ENCODE measurements at places on chromosomes 6 and 20. TPM values are rescaled to one million over a fixed set of nuclear protein-coding genes. Genes with fewer than 3 reads are reported as not detected.

- DNase-seq = no peak
- peaks cover 4% of the 10 kb centered on the region for H3K27me3 ChIP-seq
- no peaks in the 10 kb centered on the region for H3K36me3 ChIP-seq
- H3K27ac ChIP-seq = no peak overlapping the region
- H3K4me1 ChIP-seq = peaks cover 6% of the 10 kb centered on the region
- peak overlapping the region; percentile 66 for H3K4me3 ChIP-seq
Observed at GRCh38 chr20:62219101-62219991, 732 bp downstream of the HRH3 start.

- no peak for DNase-seq
- peaks cover 11% of the 10 kb centered on the region for H3K4me1 ChIP-seq
- H3K4me3 ChIP-seq = no peak overlapping the region
Observed at GRCh38 chr6:46353528-46353927, 137.7 kb downstream of the RCAN2 start.

DNA sequence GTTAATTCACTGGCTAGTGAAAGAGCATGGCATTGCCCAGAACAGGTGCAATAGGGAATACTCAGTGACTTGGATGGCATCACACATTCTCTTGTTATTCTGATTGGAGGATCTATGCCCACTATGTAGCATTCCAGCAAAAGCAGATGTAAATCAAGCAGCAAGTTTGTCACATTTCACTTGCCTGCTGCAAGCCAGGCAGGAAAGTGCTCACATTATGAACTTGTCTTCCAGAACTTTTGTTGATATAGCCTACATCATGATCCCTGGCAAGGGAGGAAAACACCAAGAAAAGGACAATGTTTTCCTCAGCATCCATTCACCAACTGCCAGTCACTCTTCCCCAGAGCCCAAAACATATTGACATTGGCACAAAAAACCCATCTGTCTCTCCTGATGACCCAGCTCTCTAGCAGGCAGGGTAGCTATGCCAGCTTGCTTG lies 77.8 kb downstream of the ARHGAP18 start:
- DNase-seq = no peak
- H3K36me3 ChIP-seq = peaks cover 4% of the 10 kb centered on the region
- H3K27me3 ChIP-seq = no peaks in the 10 kb centered on the region
- H3K4me1 ChIP-seq = no peaks in the 10 kb centered on the region
- H3K27ac ChIP-seq = no peak overlapping the region

DNA sequence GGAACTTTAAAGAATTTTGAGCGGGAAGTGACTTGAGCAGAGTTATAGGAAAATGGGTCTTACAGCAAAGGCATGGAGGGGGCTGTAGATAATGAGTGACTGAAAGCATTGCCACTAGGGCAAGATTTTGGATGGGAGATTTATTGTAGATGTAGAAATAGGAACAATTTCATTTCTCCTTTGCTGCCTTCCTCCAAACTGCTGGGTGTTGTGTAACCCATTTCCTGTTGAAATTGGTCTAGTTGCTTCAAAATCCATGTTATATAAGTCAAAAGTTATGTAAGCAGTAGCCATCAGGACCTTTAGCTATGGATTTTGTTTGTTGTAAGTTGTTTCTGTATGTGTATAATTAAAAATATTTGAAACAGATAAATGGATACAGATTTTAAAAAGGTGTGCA lies 11.1 kb downstream of the YWHAB start:
- H3K36me3 ChIP-seq = peaks cover 8% of the 10 kb centered on the region
- no peaks in the 10 kb centered on the region for H3K27me3 ChIP-seq
- no peak for DNase-seq
- no peak overlapping the region for H3K4me3 ChIP-seq
- peak overlapping the region; percentile 37 for H3K27ac ChIP-seq
- H3K4me1 ChIP-seq = peaks cover 55% of the 10 kb centered on the region

DNA sequence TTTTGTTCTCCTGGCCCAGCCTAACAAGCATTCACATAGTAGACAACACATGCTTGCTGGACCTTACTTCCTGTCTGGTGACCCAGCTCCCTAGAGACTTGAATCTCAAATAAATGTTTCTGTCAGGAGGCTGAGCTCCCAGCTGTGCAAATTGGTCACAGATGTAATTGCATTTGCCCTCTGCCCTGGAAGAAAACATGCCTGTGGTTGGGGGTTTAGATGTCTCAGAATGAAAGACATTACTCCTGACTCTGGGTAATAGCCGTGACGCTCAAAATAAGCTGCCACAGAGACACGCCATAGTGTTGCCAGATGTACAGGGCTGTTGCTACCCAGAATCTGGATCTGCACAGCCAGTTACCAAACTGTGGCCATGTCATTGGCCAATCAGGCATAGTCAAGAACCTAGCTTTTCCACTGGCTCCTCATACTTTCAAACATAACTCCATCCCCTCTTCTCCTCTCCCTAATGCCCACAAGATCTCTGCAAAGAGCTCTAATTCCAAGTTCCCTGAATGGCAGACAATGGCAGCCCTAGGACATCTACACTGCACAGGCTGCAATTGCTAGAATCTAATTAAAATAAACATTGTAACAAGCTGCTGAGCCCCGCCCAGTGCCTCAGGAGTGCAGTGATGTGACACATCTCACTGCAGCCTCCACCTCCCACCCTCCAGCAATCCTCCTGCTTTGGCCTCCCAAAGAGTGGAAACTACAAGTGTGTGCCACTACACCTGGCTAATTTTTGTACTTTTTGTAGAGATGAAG lies 32.8 kb upstream of the GMPR start:
- no peak overlapping the region for H3K4me3 ChIP-seq
- peaks cover 19% of the 10 kb centered on the region for H3K27me3 ChIP-seq
- DNase-seq = peak; percentile 82
- H3K27ac ChIP-seq = peak overlapping the region; percentile 97

- no peak overlapping the region for H3K4me3 ChIP-seq
- no peak overlapping the region for H3K27ac ChIP-seq
- H3K36me3 ChIP-seq = peaks cover 2% of the 10 kb centered on the region
- H3K4me1 ChIP-seq = peaks cover 38% of the 10 kb centered on the region
- no peak for DNase-seq
Observed at GRCh38 chr20:533526-533925, 10.1 kb downstream of the CSNK2A1 start.

DNA sequence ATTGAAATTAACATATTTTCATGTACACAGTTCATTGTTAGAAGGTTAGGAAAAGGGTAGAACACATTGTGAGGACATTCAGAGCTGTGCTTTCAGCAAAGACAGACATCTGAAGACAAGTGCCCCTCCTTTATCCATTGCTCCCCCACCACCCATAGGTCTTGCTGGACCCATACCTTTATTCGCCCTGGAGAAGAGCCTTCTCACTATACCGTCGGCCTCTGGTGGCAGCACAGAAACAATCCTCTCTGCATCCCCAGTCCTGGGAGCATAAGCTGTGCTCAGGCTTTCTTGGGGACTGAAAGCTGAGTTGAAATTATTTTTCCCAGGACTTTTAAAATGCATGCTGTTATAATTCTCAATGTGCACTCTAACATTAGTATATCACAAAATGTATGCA lies 372.3 kb downstream of the EPHA7 start:
- H3K27ac ChIP-seq = no peak overlapping the region
- no peaks in the 10 kb centered on the region for H3K27me3 ChIP-seq
- H3K4me3 ChIP-seq = no peak overlapping the region
- no peak for DNase-seq
- no peaks in the 10 kb centered on the region for H3K4me1 ChIP-seq
- no peaks in the 10 kb centered on the region for H3K36me3 ChIP-seq

DNA sequence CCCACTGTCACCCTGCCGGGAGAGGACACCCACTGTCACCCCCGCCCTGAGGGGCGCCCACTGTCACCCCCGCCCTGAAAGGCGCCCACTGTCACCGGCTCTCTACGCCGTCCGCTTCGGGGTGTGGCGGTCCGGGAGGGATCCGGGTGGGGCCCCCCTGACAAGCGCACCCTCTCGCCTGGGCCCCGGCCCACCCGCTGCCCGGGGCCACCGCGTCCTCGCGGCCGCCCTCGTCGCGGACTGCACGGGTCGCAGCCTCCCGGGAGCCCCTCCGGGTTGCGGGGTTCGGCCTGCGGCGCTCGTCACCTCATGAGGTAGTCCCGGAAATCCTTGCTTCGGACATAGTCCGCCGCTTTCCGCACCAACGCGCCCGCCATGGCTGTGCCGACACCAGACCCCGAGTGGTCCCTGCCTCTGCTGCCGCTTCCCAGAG lies 224 bp downstream of the MPC1 start:
- H3K27ac ChIP-seq = no peak overlapping the region
- H3K4me1 ChIP-seq = peaks cover 19% of the 10 kb centered on the region
- H3K27me3 ChIP-seq = no peaks in the 10 kb centered on the region
- DNase-seq = no peak

DNA sequence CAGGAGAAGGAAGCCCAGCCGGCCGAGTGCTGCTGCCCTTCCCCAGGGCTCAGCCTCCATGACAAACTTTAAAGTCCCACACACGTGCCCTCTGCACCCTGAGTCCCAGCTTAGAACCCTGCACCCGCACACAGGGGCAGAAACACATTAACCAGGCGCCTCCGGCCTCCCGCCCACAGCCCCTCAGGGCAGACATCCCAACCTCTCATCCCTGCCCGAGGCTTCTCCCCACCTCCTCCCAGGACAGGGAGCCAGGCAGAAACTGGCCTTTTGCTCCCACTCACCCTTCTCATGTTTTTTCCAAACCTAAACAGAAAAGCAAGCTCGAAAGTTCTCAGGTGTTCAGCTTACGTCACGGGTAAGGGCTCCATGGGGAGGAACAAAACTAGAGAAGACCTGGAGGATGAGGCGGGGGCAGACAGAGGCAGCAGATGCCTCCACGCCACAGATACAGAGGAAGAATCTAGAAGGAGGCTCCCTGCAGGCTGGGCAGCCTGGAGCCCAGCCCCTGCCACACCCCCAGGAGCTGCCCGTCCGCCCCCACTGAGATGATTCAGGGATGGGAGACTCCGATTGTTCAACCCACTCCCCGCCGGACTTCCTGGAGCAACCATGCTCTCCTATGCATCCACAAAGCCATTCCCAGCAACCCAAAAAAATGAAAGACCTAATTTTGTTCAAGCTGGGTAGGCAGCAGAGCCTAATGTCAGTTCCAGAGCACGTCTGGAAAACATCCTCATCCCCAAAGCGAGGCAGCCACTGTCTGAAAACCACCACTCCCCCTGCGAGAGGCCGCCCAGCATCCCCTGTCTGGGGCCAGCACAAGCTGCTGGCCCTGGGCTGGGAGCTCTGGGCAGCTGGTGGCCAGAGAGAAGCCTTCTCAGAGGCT lies 8.8 kb downstream of the KCNQ2 start:
- no peak for DNase-seq
- no peaks in the 10 kb centered on the region for H3K4me1 ChIP-seq
- peaks cover 69% of the 10 kb centered on the region for H3K27me3 ChIP-seq
- no peak overlapping the region for H3K4me3 ChIP-seq

The CDSN gene
- not detected for polyA plus RNA-seq

The ADGB gene
- not detected for polyA plus RNA-seq

The TMEM14B gene
- 210 TPM for polyA plus RNA-seq

The GLP1R gene
- polyA plus RNA-seq = not detected
